ENCODE measurements at places on chromosomes 16 and 17.

GRCh38 chr17:64781810-64782555, 119.9 kb upstream of the SMURF2 start:
- DNase-seq, result no peak

DNA sequence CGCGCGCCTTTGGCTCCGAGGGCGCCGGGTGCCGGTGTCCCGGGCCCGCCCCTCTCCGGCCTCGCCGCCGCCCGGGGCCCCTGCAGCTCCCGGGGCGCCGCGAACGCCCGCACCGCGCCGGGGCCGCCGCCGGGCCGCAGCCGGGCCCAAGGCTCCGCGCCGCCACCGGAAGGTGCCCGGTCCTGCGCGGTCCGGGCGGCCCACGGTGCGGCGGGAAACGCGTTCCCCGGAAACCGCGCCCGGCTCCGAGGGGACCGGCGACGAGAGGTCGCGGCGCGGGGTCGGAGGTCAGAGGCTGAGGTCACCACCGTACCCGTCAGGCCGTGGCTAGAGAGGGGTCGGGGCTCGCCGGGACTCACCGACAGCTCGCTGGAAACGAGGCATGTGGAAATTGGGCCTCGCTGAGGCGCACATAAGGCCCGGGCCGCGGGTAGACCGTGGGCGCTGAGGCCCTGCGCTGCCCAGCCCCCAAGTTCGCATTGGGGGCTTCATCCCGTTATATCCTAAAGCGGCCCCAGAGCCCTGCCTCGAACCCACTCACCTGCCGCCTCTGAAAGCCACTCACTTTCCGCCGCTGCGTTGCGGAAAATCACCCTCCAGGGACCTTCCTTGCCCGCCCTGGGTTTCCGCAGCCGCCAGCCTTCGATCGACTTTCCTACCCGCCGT, at the start of gene DUS1L:
TSS of gene DUS1L (minus strand) at position 167 of the 666 bp plus-strand sequence. CDS start 745 bp downstream, outside the sequence.
- DNase-seq, result peak; percentile 77

DNA sequence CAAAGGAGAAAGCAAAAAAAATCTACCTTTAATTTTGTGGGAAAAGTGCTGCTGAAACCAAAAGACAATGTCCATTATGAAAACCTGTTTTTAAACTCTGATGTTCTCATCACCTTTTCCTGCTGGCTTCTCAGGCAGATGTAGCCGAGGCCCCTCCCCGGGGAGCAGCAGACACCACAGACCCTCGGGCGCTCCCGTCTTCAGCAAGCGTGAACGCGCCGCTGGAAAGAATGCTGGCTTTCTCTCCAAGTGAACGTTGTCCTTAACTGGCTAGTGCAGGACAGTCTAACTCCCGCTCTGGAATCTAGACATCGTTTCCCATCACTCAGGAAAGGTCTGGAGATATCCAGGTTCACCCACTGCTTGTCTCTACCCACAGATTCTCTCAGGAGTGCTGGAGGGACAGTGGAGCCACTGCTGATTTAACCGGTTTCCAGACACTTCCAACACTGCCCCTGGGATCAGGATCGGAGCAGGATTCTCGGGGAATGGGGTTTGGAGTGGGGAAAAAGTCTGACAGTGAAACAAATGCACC, 211.2 kb downstream of the RBFOX3 start:
- no peak for DNase-seq

DNA sequence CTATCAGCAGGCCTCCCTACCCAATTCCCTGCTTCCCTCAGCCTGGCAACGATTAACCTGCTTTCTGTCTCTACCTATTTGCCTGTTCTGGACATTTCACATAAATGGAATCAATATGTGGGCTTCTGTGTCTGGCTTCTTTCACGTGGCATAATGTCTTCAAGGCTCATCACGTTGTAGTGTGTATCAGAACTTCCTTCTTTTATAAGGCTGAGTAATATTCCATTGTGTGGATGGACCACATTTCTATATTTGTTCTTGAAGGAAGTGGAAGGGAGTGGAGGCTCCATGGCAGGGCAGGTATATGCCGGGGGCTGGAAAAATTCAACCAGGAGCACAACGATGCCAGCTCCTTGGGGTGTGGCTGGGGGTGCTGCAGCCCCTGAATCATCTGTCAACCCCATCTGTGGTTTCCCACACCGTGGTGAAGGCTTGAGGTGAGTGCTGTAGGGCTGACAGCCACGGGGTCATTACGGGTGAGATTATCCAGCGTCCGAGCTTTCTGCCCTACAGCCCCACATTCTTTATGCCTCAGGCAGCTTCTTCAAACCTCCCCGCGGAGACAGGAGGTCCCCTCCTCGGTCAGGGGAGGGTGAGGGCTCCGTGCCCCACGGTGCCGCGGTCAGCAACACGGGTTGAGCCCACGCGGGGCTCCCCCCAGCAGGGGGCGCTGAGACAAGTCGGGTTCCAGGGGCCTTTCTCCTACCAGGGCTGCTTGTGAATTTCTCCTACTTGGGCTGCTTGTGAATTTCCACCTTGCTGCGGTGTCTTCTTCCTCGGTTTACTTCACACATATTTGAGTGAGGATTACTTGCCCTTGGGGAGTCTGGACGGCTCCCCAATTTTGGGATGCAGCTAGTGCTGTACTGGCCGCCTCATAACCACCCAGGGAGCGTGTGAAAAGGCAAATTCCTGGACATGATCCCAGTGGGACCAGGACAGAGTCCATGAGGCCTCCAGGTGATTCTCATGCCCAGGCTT, 18.3 kb upstream of the WFIKKN2 start:
- peak; percentile 79 for DNase-seq

GRCh38 chr17:4898927-4899326, 409 bp upstream of the C17orf107 start:
- DNase-seq, result no peak

DNA sequence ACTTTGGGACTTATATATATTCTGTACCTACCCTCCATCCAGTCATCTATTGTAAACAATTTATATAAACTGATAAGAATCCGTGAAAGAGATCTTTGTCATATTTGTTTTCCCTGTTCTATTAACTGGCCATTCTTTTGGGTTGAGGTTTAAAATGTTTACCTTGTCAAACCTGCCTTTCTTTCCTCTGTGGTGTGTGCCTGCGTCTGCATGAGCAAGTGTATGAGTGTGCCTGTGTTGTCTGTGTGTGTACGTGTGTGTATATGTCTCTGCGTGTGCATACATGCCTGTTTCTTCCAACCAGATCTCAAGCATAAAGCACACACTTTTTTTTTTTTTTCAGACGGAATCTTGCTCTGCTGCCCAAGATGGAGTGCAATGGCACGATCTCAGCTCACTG, 201.5 kb downstream of the C16orf95 start:
- no peak for DNase-seq

DNA sequence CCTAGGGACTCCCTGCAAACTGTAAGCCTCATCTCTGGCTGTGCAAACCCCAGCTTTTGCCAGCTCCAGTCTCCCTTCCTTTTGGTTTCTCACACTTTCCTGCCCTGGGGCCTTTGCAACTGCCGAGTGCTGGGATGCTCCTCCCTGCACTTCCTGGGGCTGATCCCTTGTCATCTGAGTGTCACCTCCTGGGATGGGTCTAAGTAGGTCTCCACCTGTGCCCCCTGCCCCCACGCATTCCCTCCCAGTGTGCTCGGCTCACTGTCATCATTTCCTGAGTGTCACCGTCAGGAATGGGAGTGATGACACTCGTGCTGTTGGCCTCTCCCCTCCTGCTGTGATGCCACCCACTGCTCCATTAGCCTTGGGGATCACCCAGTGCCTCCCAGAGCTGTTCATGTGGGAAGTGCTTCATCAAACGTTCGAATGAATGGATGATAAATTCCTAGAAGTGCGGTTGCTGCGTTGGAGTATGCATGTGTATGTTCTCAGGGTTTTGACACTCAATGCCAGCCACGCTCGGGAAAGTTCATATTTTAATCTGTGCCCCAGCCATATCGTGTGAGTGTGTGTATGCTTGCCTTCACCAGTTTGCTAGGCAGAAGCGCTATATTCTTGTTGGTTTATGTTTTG, 189.9 kb downstream of the NTN1 start:
- no peak for DNase-seq

- DNase-seq, result no peak
These were observed 46.5 kb upstream of the GSE1 start for GRCh38 chr16:85566561-85567100.

- DNase-seq, result no peak
These were observed 253.0 kb downstream of the HS3ST3B1 start for GRCh38 chr17:14553847-14554246.

- DNase-seq, result no peak
These were observed 39.0 kb downstream of the SOST start for GRCh38 chr17:43719578-43719977.

GRCh38 chr17:50137042-50137441, 7.1 kb upstream of the SAMD14 start:
- no peak for DNase-seq

- no peak for DNase-seq
These were observed 30.5 kb upstream of the ALDH3A2 start for GRCh38 chr17:19618015-19618414.

GRCh38 chr17:41678411-41678906, 10.2 kb upstream of the EIF1 start:
- DNase-seq, result peak; percentile 22

DNA sequence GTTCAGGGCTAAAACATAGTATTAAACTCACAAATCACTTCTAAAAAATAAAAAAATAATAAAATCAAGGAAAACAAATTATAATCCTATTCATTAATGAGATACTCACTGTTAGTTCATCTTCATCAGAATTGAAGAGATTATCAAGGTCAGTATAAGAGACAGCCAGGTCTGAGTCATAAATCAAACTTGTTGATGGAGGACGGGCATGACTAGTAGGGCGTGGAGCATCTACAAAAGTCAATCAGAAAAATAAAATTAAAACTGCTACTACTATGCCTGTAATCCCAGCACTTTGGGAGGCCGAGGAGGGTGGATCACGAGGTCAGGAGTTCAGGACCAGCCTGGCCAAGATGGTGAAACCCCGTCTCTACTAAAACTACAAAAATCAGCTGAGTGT, 59.1 kb upstream of the INTS2 start:
- no peak for DNase-seq

DNA sequence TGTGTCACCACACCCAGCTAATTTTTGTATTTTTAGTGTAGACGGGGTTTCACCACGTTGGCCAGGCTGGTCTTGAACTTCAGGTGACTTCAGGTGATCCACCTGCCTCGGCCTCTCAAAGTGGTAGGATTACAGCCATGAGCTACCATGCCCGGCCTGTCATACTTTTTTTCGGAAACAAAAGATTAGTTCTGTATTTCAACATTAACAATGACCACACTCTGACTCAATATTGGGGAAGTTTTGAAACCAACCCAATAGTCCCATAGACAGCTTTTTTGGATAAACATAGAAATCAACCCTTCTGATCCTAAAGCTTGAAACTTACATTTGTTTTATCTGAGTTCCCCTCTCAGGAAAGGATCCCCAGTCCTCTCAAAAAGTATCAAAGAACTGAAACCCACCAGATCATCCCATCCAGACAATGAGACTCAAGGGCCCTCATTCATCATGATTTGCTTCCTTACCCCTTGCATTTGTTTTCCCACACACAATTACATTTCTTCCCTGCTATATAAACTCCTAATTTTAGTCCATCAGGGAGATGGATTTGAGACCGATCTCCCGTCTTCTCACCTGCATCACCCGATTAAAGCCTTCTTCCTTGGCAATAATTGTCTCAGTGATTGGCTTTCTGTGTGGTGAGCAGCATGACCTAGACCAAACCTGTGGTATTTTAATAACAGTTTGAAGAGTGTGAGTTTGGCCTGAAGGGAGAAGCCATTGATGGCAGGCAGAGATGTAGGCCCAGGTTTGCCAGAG, 7.2 kb upstream of the AGRP start:
- no peak for DNase-seq

GRCh38 chr16:89841275-89841674, 13.0 kb downstream of the SPIRE2 start:
- DNase-seq, result peak; percentile 24

Measured in CD4-positive, alpha-beta T cell treated with Interleukin-17A for 4 hours (primary cell).